H9 (cell line): ENCODE measurements at places on chromosomes 4 and X. TPM values are rescaled to one million over a fixed set of nuclear protein-coding genes. Genes with fewer than 3 reads are reported as not detected.

- peak overlapping the region; percentile 86 for H3K4me3 ChIP-seq
- peaks cover 3% of the 10 kb centered on the region; the same call in 1 of the 2 replicates for H3K4me1 ChIP-seq
- H3K36me3 ChIP-seq, result no peaks in the 10 kb centered on the region
- H3K27me3 ChIP-seq, result peaks cover 2% of the 10 kb centered on the region; the same call in 1 of the 2 replicates
- no peak overlapping the region for H3K27ac ChIP-seq
- DNase-seq, result no peak
These were observed 444 bp upstream of the APBB2 start for GRCh38 chr4:41214825-41215146.

- DNase-seq, result no peak
- H3K27ac ChIP-seq, result no peak overlapping the region
- H3K4me1 ChIP-seq, result no peaks in the 10 kb centered on the region; the same call in 1 of the 2 replicates
- H3K4me3 ChIP-seq, result no peak overlapping the region
These were observed 1000.1 kb upstream of the LCORL start for GRCh38 chr4:19021617-19022016.

GRCh38 chr4:63106600-63106999 lies 1302.7 kb downstream of the TECRL start:
- H3K4me1 ChIP-seq, result no peaks in the 10 kb centered on the region; the same call in 1 of the 2 replicates
- no peak overlapping the region for H3K27ac ChIP-seq
- DNase-seq, result no peak
- no peaks in the 10 kb centered on the region for H3K27me3 ChIP-seq
- no peaks in the 10 kb centered on the region for H3K36me3 ChIP-seq
- no peak overlapping the region for H3K4me3 ChIP-seq

The PDZD4 gene
- 110 and 118 TPM in 2 replicates for total RNA-seq

GRCh38 chrX:139192386-139192961 lies 338.1 kb upstream of the F9 start:
- no peaks in the 10 kb centered on the region for H3K4me1 ChIP-seq

DNA sequence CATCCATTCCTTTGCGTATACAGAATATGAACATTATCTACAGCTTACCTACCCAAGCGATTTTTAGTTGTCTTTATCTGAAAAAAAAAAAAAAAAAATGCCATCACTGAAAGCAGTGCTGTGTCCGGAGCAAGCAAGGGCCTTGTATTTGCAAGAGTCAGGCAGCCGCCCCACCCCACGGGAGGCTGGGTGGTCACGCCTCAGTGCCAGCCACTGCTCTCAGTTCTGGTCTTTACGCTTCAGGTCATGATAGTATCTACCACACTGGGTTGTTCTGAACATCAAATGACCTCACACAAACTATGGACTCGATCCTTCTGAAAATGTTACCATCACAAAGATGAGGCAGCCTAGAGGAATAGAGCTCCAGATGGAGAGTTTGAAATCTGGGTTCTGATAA lies 62.7 kb upstream of the HELT start:
- DNase-seq, result peak; percentile 0
- H3K4me3 ChIP-seq, result no peak overlapping the region
- no peaks in the 10 kb centered on the region for H3K36me3 ChIP-seq
- H3K27me3 ChIP-seq, result no peaks in the 10 kb centered on the region
- H3K27ac ChIP-seq, result no peak overlapping the region

GRCh38 chr4:3703343-3703676 lies 62.9 kb upstream of the ADRA2C start:
- H3K36me3 ChIP-seq, result no peaks in the 10 kb centered on the region
- H3K4me1 ChIP-seq, result no peaks in the 10 kb centered on the region
- H3K27me3 ChIP-seq, result no peaks in the 10 kb centered on the region

DNA sequence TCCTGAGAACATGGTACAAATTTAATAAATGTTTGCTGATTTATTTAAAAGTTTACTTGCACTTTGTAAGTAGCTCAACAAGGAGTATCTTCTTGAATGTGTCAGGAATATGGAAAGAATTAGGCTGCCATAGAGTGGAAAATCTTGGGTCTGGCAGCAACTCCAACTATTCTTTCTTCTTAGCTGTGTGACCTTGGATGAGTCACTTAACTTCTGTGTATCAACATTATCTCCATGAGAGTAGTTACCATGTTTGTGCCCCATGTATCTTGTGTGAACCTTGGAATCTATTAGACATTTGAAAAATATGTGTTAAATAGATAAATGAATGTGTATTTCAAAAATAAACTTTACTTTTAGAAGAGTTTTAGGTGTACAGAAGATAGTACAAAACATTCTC lies 348.8 kb downstream of the GBA3 start:
- no peaks in the 10 kb centered on the region; the same call in 1 of the 2 replicates for H3K27me3 ChIP-seq
- no peak overlapping the region for H3K27ac ChIP-seq
- no peaks in the 10 kb centered on the region for H3K36me3 ChIP-seq

DNA sequence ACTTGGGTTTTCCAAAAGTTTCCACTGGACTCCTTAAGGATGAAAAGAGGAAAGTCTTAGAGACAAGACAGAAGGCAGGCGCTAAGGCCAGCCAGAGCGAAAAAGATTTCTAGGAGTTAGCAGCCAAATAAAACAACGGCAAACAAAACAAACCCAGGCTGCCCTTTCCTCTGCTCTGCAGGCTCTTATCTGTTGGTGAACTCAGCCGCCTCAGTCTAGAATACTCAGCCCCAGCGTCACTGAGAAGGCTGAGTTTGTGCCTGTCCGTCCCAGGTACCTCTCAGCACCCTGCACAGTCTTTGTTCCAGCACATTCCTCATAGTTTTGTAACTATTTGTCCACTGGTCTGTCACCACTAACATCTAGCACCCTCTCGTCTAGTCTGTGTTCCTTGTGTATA lies 75.6 kb upstream of the FAM9C start:
- no peak overlapping the region for H3K4me3 ChIP-seq
- peaks cover 25% of the 10 kb centered on the region for H3K36me3 ChIP-seq
- H3K27me3 ChIP-seq, result no peaks in the 10 kb centered on the region
- H3K27ac ChIP-seq, result no peak overlapping the region
- DNase-seq, result no peak

DNA sequence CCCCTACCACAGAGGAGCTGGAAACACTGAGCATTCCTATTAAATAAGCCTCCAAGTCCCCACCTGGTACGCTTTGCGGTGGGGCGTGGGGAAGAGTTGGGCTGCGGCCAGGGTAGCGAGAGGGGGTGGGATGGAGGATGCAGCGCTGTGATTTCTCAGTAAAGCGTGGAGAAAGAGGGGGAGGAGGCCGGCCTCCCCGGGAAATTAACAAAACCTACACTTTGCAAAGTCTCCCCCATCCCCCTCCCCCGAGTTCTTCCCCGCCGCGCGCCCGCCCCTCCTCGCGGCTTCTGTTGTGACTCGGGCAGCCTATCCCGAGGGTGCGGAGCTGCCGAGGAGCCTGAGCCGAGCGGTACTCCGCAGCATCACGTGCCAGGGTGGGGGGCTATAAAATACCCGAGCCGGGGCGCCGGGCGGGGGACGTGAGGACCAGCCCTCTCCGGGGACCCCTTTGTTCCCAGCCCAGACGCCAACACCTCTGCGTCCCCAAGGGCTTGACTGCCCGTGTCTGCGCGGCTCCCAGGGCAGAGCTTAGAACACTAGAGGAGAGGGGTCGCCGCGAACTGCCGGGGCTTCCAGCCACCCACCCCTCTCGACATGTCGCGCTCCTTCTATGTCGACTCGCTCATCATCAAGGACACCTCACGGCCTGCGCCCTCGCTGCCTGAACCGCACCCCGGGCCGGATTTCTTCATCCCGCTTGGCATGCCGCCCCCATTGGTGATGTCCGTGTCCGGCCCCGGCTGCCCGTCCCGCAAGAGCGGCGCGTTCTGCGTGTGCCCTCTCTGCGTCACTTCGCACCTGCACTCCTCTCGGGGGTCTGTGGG lies at the start of gene GSX2:
Gene GSX2 (plus strand): TSS at position 416 of the 827 bp plus-strand sequence. CDS start 182 bp downstream, at position 598.
- peak within 1 kb of the TSS; percentile 78 for H3K4me3 ChIP-seq
- no peak within 1 kb of the TSS for H3K27ac ChIP-seq
- peaks cover 10% of the 10 kb centered on the region for H3K4me1 ChIP-seq
- peak; percentile 53 for DNase-seq

- H3K27ac ChIP-seq, result no peak overlapping the region
- no peak overlapping the region for H3K4me3 ChIP-seq
- H3K27me3 ChIP-seq, result no peaks in the 10 kb centered on the region
- no peaks in the 10 kb centered on the region for H3K4me1 ChIP-seq
- DNase-seq, result no peak
These were observed 60.9 kb upstream of the PACRGL start for GRCh38 chr4:20639346-20639745.

The TMEM144 gene
- total RNA-seq, result 3.4 and 3.6 TPM in 2 replicates

GRCh38 chr4:177728361-177729152 lies 286.3 kb upstream of the AGA start:
- no peaks in the 10 kb centered on the region for H3K27me3 ChIP-seq
- H3K4me1 ChIP-seq, result no peaks in the 10 kb centered on the region
- H3K4me3 ChIP-seq, result no peak overlapping the region
- H3K27ac ChIP-seq, result no peak overlapping the region
- DNase-seq, result no peak
- H3K36me3 ChIP-seq, result no peaks in the 10 kb centered on the region

DNA sequence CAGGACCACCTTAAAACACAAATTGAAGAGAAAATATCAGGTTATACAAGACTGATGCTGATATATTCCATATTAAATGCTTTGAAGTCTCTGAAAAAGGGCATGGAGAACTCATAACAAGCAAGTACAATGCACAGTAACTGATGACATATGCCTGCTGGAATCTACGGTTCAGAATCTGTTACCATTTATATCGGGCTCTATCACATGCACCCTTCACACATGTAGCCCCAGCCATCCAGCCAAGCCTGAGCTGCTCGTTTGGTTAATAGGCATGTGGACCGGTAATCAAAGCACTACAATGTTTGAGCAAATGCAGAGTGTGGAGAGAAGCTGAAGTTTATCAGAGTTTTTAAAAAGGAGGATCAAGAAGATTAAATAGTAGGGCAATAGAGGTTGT lies 11.8 kb downstream of the COMMD8 start:
- H3K4me3 ChIP-seq, result no peak overlapping the region
- H3K36me3 ChIP-seq, result no peaks in the 10 kb centered on the region
- no peaks in the 10 kb centered on the region for H3K4me1 ChIP-seq
- H3K27me3 ChIP-seq, result no peaks in the 10 kb centered on the region
- DNase-seq, result no peak

The ALAS2 gene
- total RNA-seq, result not detected in 2 replicates

DNA sequence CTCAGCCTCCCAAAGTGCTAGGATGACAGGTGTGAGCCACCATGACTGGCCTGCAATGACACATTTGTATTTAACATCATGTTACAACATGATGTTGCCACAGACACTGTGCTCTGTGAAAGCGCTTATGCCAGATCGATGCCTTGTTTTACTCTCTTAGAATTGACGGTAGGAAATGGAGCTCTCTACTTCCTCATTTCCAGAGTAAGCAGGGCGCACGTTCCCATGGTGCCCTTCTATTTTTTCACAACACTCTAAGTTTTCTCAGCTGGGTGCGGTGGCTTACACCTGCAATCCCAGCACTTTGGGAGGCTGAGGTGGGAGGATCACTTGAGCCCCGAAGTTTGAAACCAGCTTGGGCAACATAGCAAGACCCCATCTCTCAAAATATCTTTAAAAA lies 60.7 kb upstream of the DHRSX start:
- no peak for DNase-seq
- no peaks in the 10 kb centered on the region for H3K36me3 ChIP-seq
- no peak overlapping the region for H3K27ac ChIP-seq
- no peaks in the 10 kb centered on the region for H3K27me3 ChIP-seq
- H3K4me1 ChIP-seq, result peaks cover 3% of the 10 kb centered on the region; the same call in 1 of the 2 replicates

- H3K27me3 ChIP-seq, result no peaks in the 10 kb centered on the region
- no peaks in the 10 kb centered on the region for H3K4me1 ChIP-seq
- H3K27ac ChIP-seq, result no peak overlapping the region
- no peaks in the 10 kb centered on the region for H3K36me3 ChIP-seq
- DNase-seq, result no peak
These were observed 445.5 kb upstream of the NDST3 start for GRCh38 chr4:117588771-117589170.

The CACNA1F gene
- 0.94 and 1.4 TPM in 2 replicates for total RNA-seq

The RBMXL3 gene
- not detected in 2 replicates for total RNA-seq

DNA sequence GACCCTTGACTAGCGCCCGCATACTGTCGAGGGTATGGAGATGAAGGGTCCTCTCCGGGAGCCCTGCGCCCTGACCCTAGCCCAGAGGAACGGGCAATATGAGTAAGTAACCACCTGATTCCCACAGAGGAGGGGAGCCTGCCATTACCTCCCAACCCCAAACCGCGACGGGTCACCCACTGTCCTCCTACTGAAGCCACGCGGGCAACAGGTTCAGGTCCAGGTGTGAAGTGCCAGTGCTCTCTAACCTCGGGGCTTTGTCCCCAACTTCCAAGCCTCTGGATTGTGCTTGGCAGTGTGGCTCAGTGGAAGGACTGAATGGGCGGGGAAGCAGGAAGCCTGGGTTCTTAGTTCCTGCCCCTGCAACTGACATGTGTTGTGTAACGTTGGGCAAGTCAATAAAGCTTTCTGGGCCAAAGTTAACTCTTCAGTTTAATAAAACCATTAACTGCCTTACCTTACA lies 694 bp downstream of the OCRL start:
- H3K36me3 ChIP-seq, result peaks cover 6% of the 10 kb centered on the region
- no peaks in the 10 kb centered on the region; the same call in 1 of the 2 replicates for H3K4me1 ChIP-seq
- H3K27ac ChIP-seq, result no peak overlapping the region
- H3K4me3 ChIP-seq, result peak overlapping the region; percentile 85
- DNase-seq, result peak; percentile 33

- no peaks in the 10 kb centered on the region for H3K36me3 ChIP-seq
- no peak overlapping the region for H3K4me3 ChIP-seq
- H3K4me1 ChIP-seq, result no peaks in the 10 kb centered on the region
- DNase-seq, result no peak
- H3K27me3 ChIP-seq, result no peaks in the 10 kb centered on the region
These were observed 320.5 kb upstream of the TET2 start for GRCh38 chr4:104826171-104826570.

GRCh38 chr4:139606579-139607501 lies 50.8 kb upstream of the SETD7 start:
- DNase-seq, result no peak
- no peaks in the 10 kb centered on the region for H3K36me3 ChIP-seq
- H3K4me1 ChIP-seq, result no peaks in the 10 kb centered on the region
- H3K27ac ChIP-seq, result no peak overlapping the region
- H3K27me3 ChIP-seq, result no peaks in the 10 kb centered on the region

GRCh38 chr4:10655968-10656367 lies 28.6 kb downstream of the CLNK start:
- no peaks in the 10 kb centered on the region for H3K4me1 ChIP-seq
- H3K27ac ChIP-seq, result no peak overlapping the region
- H3K36me3 ChIP-seq, result no peaks in the 10 kb centered on the region
- no peaks in the 10 kb centered on the region for H3K27me3 ChIP-seq

The KANTR gene
- 6.3 and 7.7 TPM in 2 replicates for total RNA-seq

The DYNLT3 gene
- total RNA-seq, result 5.7 and 7.6 TPM in 2 replicates
